ENCODE measurements at places on chromosomes 2 and 18.

- peak; percentile 85 for DNase-seq
Measured at GRCh38 chr2:74833418-74834233, at the start of gene HK2. Gene HK2 (plus strand): TSS chr2:74834127. CDS start chr2:74834581, 454 bp downstream.

DNA sequence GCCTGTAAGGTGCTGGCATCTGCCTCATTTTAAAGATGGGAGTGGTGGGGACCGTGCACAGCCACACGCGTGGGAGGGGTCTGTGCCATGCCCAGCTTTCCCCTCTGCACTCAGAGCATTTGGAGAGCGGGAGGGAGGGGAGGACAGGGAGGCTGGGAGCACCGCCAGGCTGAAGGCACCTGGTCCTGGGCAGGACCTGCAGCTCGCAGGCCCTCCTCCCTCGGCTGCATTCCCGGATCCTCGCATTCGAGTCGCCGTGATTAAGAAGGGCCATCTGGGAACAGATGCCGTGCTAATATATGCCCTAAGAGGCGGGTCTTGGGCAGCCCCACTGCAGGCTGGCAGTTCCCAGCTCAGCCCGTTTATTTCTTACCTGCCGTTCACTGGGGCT, 84.0 kb downstream of the PTGR3 start:
- no peak for DNase-seq

DNA sequence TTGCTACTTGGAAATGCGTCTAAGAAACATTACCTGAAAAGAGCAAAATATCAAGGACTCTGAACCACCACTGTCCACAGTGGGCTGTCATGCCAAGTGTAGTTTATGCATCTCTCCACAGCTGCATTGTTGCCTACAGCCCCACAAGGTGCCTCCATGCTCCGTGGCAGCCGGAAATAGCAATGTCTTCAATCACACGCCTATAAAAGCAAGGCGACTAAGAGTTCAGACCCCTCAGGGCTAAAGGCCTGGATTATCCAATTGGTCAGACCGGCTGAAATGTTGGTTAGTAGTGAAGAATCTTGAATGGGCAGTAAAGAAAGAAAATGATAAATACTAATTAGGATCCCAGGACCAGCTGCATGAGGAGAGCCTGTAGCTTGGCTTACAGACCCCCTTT, 114.0 kb upstream of the SLC35G4 start:
- no peak for DNase-seq

DNA sequence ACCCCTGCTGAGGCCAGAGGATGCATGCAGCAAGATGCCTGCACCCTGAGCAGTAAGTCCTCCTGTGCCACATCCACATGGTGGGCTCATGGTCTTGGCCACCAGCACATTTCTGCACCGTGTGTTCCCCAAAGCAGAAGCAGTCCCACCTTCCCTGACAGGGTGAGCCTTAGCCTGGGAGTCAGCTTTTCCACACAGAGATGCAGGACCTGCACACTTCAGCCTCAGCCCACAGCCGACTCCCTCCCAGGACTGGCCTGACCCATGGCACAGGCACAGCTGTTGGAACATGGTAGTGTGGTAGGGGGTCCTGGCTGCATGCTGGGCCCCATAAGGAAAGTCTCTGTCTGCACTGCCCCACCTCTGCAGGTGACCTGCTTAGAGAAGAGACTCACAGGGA, 5.0 kb downstream of the SNED1 start:
- no peak for DNase-seq

- no peak for DNase-seq
Measured at GRCh38 chr2:99957332-99958133, 184.9 kb downstream of the AFF3 start.

DNA sequence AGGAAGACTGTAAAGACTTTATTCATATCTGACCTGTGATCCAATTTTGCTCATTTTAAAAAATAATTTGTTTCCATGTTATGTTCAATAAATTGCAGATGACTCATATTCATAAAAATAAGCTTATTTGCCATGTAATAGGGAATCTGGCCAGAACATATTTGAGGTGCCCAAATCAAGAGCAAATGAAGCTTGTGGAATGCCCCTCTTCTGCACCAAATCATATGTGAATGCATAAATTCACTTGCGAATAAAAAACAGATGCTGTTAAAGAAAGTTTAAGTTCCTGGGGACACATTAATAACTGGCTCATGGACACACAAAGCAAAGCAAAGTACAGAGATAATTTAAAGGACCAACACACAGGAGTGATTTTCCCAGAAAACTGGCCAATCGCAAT, 279.0 kb upstream of the CDH2 start:
- DNase-seq, result no peak

DNA sequence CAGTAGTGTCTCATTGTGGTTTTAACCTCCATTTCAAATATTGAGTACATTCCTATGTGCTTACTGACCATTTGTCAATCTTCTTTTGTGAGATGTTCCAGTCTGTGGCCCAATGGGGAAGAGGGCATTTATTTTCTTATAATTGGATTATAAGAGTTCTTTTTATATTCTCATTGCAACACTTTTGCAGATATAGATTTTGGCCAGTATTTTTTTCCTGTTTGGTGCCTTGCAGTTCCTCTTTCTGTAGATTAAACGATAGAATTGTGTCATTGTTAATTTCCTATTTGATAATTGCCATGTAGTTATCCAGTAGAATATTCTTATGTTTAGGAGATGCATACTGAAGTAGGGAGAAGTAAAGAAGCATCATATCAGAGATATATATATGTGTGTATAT, 56.4 kb upstream of the CYTIP start:
- DNase-seq, result no peak

- DNase-seq, result no peak
Measured at GRCh38 chr2:223735659-223736244, 101.6 kb downstream of the AP1S3 start.

- DNase-seq, result no peak
Measured at GRCh38 chr18:70387027-70387426, 98.2 kb downstream of the SOCS6 start.

GRCh38 chr2:9941196-9941995, 10.1 kb upstream of the GRHL1 start:
- DNase-seq, result no peak

DNA sequence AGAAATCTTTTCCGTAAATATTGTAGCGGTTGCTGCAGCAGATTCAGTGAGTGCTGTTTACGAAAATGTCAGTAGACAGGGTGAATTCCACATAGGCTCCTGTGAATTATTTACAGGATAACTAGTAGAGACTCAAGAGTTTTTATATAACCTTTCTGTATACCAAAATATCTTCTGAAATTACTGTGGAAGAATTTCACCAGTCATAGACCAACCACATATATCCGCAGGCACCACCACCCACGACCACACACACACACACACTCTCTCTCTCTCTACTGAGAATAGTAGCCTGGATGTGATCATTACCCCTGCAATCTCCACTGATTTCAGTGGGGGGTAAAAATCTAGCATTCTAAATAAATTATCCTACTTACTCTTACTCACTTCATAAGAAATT, 341.8 kb downstream of the RBM43 start:
- DNase-seq, result no peak

- DNase-seq, result no peak
Measured at GRCh38 chr2:227000123-227000522, 163.9 kb downstream of the COL4A4 start.

GRCh38 chr18:13608791-13609532, 117.4 kb downstream of the FAM210A start:
- no peak for DNase-seq

- DNase-seq, result peak; percentile 63
Measured at GRCh38 chr18:57561728-57562423, 24.6 kb downstream of the FECH start.

DNA sequence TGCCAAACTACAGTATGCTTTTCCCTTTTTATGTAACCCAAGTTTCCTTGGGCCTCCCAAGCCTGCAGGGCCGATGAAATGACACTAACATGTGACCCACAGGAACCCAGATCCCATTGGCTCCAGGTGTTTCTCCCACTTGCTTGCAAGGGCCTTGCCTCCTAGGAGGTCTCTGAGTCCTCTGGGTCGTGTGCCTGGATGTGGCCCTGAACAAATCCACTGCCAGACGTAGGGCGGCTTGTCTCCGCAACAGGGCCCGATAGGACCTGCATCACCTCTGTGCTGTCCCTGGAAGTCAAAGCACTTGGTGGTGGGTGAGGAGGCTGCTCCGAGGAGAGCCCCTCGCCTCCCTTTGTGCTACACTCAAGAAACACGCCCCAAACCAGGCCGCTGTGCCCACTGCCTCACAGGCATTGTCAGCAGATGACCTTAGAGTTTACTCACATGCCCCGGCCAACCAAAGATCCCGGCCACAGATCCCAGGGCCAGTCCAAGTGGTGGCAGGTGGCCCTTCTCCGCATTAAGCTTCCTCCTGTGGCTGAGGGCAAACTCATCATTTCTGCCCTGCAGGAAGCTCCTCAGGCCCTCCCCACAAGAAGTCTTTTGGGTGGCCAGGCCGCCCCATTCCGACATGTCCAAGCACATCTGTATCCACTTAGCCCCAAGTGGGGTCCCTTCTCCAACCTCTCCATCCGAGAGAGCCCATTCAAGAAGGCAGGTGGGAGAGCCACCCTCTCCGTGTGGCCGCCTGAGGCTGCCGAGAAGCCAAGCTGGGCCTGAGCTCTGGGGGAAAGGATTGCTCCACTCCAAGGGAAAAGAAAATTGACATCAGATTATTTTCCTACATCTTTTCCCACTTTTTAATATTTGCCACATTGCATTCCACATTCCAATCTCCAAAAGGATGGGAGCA, 76.7 kb downstream of the GFPT1 start:
- no peak for DNase-seq

- DNase-seq, result no peak
Measured at GRCh38 chr2:54672590-54673456, 50.6 kb upstream of the EML6 start.
